ENCODE measurements at places on chromosomes 12 and 14.

- no peak for DNase-seq
Observed at GRCh38 chr12:31631023-31631724, 28.3 kb upstream of the ETFBKMT start.

DNA sequence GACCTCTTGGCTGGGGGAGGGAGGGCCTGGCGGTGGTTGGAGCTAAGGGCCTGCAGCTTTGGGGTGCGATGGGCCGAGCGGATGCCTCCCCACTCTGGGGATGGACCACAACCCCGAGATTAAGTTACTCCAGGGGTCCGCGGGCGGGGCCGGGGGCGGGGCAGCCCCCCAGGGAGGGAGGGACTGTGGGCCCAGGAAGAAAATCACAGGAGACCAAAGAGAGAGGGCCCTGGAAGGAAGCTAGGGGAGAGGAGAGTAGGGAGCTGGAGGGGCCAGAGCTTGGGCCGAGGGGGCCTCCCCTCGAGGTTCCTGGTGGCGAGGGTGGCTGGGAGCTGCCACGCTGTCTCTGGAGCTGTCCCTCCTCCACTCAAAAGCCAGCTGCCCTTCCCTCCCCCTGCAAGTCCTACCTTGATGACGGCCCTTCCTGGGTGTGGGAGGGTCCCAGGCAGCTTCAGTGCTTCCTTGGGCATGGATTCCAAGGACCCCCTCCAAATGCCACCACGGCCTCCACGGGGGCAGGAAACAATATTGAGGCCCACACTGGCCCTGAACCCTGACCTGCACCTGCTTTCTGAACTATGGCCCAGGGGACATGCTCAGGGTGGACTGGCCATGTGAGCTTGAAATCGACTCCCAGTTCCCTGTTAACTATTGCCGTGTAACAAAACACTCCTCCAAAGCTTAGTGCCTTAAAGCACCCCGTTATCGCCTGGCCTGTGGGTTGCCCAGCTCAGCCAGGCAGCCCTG lies 610 bp upstream of the NUDT14 start:
- DNase-seq: no peak

- no peak for DNase-seq
Observed at GRCh38 chr14:90518941-90519256, 122.1 kb downstream of the CALM1 start.

DNA sequence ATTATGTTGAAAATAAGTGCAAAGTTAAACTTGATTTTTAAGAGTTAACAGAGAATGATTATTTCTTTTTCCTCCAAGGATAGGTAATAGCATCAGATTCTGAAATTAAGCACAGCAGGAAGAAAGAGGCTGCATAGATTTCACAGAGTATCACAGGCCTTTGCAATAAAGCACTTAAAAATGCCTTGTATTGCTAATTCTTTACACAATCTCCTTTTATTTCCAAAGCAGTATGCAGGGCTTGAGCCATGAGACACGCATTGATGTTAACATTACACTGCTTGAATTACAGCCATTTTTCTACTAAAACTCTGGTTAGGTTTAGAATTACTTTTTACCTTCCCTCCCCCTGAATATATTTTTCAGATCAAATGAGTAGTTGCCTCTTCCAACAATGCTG lies 398.3 kb downstream of the BCAT1 start:
- no peak for DNase-seq

DNA sequence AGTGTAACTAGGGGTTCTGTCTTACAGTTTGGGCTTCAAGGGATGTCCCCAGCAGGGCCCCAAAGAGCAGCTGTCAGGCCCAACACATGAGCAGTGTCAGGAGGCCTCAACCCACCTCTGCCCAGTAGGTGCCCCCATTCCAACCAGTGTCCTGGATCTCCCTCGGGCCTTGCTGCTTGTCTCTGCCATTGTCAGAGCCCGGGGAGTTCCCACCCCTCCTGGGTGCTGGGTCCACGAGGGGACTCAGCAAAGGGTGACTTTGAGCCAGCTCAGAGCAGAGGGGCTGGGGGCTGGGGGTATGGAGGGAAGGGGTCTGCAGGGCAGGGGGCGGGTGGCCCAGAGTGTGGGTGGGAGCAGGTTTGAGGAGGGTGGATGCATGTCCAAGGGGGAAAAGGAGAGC lies 18.0 kb upstream of the BEGAIN start:
- no peak for DNase-seq

- no peak for DNase-seq
Observed at GRCh38 chr14:30410986-30411385, 148.0 kb upstream of the G2E3 start.

DNA sequence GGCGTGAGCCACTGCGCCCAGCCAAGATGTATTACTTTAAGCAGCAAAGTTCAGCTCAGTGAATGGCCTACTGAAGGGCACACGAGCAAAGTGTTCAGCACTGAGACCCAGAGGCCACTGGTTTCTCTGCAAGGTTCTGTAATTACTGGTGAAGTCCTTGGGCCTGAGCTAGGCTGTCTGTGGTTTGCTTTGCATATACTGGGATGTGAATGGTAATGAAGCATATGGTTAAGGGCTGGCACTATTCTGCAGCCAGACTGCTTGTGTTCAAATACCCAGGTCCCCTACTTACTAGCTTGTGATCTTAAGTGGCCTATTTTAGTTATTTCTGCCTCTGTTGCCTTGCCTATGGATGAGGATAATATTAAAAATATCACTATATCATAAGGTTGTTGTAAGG lies 72.0 kb downstream of the LLPH start:
- DNase-seq: no peak

Data from cardiac septum (tissue), 1 donor.